ENCODE measurements at places on chromosomes 12 and 14. TPM values are rescaled to one million over a fixed set of nuclear protein-coding genes. Genes with fewer than 3 reads are reported as not detected.

Gene LRRK2
- polyA plus RNA-seq, result 1.5 TPM

Gene P2RX2
- polyA plus RNA-seq, result not detected

Gene RERG
- polyA plus RNA-seq, result 1.2 TPM

Gene GLIPR1L1
- polyA plus RNA-seq, result not detected

Gene TCL1A
- 1.2 TPM for polyA plus RNA-seq

Gene ARID2
- polyA plus RNA-seq, result 9.8 TPM

Gene LPAR5
- polyA plus RNA-seq, result 1.3 TPM

Gene RNASE7
- 0.12 TPM for polyA plus RNA-seq

Gene NUAK1
- polyA plus RNA-seq, result 4.1 TPM

GRCh38 chr14:23137192-23137812, 18.2 kb upstream of the CEBPE start:
- no peak overlapping the region for H3K4me3 ChIP-seq
- DNase-seq, result no peak
- no peak overlapping the region for H3K27ac ChIP-seq
- H3K4me1 ChIP-seq, result no peaks in the 10 kb centered on the region
- no peaks in the 10 kb centered on the region for H3K27me3 ChIP-seq

- no peak overlapping the region for H3K4me3 ChIP-seq
- H3K36me3 ChIP-seq, result peaks cover 6% of the 10 kb centered on the region
- H3K27me3 ChIP-seq, result no peaks in the 10 kb centered on the region
- DNase-seq, result no peak
- peaks cover 5% of the 10 kb centered on the region for H3K4me1 ChIP-seq
Measured at GRCh38 chr14:92683041-92683440, 65.4 kb downstream of the LGMN start.

DNA sequence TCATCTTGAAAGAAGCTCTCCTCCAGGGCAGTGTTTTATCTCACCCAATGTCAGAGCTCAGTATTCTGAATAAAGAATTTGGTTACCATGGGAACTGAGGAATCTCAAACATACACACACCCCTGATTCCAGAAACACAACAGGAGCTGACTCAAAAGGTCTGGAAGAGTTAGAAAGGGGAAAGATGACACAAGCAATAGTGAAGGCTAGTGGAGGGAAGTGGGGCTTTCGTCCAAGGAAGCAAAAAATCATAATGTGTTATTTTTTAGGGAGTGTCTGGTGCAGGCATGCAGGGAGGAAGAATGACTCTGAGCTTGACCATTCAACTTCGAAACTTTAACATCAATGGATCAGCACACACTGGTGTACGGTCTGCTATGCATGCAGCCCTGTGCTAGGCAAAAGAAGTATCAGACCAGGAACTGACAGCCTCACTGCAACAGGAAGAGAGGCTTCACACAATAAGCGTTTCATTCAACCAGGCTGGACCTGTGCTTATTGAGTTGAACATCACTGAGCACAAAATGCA, 20.3 kb downstream of the HEBP1 start:
- H3K27me3 ChIP-seq, result no peaks in the 10 kb centered on the region
- no peaks in the 10 kb centered on the region for H3K4me1 ChIP-seq
- no peak overlapping the region for H3K27ac ChIP-seq
- peaks cover 35% of the 10 kb centered on the region for H3K36me3 ChIP-seq
- no peak for DNase-seq

- no peak overlapping the region for H3K27ac ChIP-seq
- H3K27me3 ChIP-seq, result no peaks in the 10 kb centered on the region
- no peaks in the 10 kb centered on the region for H3K36me3 ChIP-seq
- DNase-seq, result no peak
- H3K4me1 ChIP-seq, result no peaks in the 10 kb centered on the region
Measured at GRCh38 chr14:85634205-85634604, 104.3 kb downstream of the FLRT2 start.

DNA sequence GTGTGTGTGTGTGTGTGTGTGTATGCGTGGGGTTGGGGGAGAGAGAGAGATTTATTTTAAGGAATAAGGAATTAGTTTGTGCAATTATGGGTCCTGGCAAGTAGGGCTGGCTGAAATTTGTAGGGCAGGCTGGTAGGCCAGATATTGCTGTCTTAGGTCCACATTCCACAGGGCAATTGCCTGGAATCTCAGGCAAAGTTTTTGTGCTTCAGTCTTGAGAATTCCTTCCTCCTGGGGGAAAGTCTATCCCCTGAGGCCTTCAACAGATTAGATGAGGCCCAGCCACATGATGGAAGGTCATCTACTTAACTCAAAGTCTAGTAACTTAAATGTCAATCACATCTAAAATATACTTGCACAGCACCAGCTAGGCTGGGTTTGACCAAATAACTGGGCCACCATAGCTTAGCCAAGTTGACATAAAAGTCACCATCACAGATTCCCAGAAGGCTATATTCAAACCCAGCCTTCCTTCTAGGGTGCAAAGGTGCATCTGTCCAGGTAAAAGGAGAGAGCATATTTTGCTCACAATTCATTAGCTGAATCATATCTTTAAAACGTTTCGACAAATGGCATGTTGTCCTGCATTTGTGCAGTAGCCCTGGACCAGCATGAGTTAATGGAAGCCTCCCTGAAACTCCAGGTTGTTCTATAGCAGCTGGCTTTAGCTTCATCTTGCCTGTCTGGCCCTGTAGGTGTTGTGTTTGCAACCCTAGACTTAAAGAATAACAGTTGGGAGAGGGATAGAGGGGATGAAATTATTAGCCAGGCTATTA, 63.1 kb downstream of the C14orf132 start:
- DNase-seq, result no peak
- no peaks in the 10 kb centered on the region for H3K27me3 ChIP-seq
- no peak overlapping the region for H3K4me3 ChIP-seq
- no peaks in the 10 kb centered on the region for H3K36me3 ChIP-seq
